Brain pericyte (primary cell): ENCODE measurements at places on chromosomes 4 and X.

DNA sequence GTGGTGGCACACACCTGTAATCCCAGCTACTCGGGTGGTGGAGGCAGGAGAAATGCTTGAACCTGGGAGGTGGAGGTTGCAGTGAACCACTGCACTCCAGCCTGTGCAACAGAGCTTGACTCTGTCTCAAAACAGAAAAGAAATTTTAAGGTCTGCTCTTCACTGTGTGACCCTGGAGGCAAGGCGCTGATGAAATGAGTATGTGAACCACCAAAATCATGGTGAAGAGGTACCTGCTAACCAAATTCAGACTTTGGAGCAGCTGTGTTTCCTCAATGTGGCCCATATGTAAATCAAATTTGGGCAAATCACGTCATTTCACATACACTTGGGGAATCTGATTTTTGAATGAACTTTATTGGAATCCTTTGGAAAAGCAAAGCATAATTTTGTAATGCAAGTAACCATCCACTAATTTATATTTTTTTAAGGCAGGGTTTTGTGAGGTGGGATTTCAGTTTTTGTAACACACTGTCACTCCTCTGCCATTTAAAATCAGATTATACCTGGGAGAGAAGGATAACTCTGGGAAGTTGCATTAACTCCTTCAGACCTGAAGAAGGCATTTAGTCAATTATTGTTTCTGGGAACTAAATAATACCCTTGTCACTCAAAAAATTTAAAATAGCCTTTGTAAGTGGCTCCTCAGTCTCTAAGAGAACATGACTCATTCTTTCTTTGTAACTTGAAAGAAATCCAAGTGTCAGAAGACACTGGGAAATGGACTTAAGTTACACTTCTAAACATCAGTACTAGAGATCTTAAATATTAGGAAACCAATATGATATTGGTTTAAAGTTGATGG, 24.0 kb downstream of the DOCK11 start:
- DNase-seq = no peak

DNA sequence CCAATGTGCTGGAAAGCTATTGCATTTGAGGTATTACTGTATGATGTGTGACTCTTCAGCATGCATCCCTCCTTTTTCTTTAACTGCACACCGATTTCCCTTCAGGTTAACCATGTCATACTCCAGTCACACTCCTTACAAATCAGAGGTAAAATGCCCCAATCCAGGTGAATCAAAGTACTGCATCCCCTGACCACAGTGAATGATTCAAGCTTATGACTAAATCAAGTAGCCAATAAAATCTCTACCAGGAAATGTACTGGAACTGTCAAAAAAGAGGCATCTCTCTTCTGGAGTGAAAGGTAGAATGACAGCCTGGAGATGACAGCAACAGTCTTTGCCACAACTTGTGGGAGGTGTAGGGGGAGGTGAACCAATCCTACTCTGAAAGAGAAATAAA, 10.4 kb downstream of the ADAMTS3 start:
- no peak for DNase-seq

GRCh38 chrX:134167591-134168203, 69.3 kb upstream of the CCDC160 start:
- DNase-seq = no peak

DNA sequence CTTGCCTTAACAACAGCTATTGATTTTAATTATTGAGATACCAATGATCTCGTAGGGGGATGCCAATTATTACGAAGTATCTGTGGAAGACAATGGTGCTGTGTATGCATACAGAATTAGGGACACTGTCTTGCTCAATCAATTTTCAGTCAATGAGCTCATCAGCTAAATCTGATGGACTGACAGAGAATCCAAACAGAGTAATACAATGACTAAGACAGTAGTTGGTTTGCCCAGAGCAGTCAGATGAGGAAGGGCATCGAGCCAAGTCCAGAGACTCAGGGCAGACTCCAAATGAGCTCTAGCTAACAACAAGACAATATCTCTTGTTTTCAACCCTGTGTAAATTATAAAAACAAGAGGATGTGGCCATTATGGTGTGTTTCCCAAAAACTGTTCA, 14.7 kb upstream of the GSX2 start:
- peak; percentile 52 for DNase-seq

- no peak for DNase-seq
These were observed 125.4 kb upstream of the CXorf66 start for GRCh38 chrX:140090800-140091124.

DNA sequence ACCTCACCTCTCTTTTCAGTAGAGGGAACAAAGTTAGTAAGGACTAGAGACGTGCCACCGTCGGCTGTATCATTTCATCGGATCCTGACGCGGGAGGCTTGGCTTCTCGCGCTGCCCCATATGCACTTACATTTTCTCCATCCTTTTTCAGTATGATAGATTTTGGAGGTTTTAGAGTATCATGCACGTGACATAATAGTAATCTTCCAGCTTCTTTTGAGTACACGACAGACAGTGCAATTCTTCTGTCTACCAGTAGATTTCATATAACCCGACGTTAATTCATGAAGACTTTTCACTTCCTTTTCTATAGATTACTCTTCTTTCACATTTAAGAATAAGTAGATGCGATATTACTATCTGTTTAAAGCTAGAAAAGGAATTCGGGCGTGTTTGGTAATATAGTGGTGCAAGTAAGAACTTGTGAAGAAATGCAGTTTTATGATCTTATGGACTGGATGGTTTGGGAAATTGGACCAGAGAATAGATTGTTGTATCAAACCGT, 1.0 kb downstream of the CDS1 start:
- DNase-seq = no peak

GRCh38 chr4:46949822-46950221, 40.8 kb upstream of the COX7B2 start:
- no peak for DNase-seq

DNA sequence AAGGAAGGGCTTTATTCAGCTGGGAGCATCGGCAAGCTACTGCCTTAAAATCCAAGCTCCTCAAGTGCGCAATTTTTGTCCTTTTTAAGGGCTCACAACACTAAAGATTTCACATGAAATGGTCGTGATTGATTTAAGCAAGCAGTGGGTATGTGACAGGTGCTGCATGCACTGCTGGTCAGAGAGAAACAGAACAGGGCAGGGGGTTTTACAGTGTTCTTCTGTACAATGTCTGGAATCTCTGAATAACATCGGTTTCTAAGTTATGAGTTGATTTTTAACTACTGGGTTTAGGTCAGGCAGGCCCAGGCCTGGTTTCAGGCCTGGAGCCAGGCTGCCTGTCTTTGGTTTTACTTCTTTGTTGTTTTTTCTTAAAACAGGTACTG, 6.0 kb downstream of the UGT2B17 start:
- DNase-seq = no peak

- DNase-seq = no peak
These were observed 121.9 kb downstream of the PALLD start for GRCh38 chr4:168618577-168619265.

DNA sequence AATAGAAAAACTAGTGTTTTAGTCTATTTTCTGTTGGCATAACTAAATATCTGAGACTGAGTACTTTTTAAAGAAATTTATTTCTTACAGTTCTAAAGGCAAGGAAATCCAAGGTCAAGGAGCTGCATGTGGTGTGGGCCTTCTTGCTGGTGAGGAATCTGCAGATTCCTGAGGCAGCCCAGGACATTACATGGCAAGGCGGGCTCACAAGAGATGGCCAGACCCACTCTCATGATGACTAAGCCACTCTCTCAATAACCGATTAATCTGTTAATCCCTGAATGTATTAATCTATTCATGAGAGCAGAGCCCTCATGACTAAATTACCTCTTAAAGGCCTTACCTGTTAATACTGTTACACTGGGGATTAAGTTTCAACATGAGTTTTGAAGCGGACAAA, 340.8 kb downstream of the GRXCR1 start:
- DNase-seq = no peak

DNA sequence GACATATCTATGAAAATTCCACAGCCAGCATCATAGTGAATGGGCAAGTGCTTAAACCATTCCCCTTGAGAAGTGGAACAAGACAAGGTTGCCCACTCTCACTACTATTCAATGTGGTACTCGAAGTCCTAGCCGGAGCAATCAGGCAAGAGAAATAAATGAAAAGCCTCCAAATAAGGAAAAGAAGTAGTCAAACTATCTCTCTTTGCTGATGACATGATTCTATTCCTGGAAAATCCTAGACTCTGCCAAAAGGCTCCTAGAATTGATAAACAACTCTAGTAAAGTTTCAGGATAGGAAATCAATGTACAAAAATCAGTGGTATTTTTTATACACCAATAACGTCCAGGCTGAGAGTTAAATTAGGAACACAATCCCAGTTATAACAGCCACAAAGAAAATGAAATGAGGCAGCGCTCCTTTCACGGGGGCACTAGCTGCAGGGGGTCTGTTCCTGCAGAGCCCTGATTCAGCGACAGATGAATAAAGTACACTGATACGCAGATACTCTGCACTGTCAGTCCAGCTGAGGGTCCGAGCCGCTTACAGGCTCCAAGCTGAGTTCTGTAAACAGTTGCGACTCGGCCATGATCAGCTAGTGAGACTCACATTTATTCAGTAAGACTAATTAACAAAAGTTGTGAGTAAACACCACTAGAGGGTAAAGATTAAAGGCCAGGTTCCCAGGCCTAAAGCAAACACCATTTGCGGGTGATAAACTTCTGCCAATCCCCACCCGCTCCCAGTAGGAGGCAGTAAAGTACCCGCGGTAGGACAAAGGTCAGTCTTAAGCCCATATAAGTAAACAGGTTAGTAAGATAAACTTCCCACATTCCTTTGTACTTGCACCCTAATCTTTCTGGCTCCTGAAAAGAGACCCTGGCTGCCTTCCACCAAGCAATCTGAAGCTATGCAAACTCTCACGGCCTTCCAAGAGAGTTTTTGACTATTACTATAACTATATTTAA, 290.6 kb upstream of the GRID2 start:
- no peak for DNase-seq

GRCh38 chr4:13966231-13967195, 339.0 kb upstream of the BOD1L1 start:
- peak; percentile 51 for DNase-seq

GRCh38 chr4:126061655-126062054, 746.9 kb downstream of the FAT4 start:
- no peak for DNase-seq

DNA sequence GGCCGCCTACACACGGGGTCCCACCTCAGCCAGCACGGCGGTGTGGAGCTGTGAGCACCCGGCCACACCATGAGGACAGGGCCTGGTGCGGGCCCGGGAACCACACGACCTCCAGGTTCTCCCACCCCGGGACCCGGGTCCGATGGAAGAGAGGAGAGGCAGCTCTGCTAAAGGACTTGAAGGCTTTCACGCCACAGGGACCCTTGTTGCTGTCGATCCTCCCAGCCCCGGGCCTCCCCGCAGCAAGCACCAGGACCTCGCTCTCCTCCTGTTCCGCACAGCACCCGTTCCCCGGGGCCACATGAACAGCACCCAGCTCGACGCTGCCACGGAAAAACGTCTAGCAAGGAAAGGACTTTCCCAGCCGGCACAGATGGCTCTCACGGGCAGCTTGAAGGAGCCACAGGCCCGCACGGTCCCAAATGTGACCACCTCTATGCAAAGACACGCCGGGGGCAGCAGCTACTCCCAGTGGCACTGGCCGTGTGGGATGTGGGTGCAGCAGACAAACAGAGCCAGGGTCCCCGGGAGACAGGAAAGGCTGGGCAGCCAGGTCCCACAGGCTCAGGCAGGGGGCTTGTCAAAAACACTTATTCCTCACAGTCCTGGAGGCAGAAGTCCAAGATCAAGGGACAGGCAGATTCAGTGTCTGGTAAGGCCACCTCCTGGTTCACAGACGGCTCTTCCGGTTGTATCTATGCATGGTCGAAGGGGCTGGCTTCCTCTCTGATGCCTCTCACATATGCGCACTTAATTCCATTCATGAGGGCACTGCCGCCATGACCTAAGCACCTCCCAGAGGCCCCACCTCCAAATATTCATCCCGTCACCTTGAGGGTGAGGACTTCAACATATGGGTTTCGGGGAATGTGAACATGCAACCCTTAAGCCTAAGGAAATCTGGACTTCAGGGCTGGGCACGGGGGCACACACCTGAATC, 24.7 kb downstream of the FAM53A start:
- DNase-seq = no peak
